ENCODE measurements at places on chromosomes 5 and 9. TPM values are rescaled to one million over a fixed set of nuclear protein-coding genes. Genes with fewer than 3 reads are reported as not detected.

NUP214 gene
- 7.0 TPM for total RNA-seq

SLC31A1 gene
- 21.0 TPM for total RNA-seq

DIAPH1 gene
- 16.0 TPM for total RNA-seq

PCDHGA9 gene
- total RNA-seq = 1.7 TPM

UBE2D2 gene
- 42.0 TPM for total RNA-seq
